Spinal cord (tissue), 10 donors: ENCODE measurements at places on chromosomes 2 and 18. TPM values are rescaled to one million over a fixed set of nuclear protein-coding genes. Genes with fewer than 3 reads are reported as not detected.

The FIGN gene
- polyA plus RNA-seq, result 7.4 TPM

The CYP27A1 gene
- polyA plus RNA-seq, result 18.5 TPM

The PREPL gene
- 243 TPM for polyA plus RNA-seq

The MRPS9 gene
- polyA plus RNA-seq, result 34.5 TPM

The REG3A gene
- polyA plus RNA-seq, result not detected

The LHCGR gene
- polyA plus RNA-seq, result 0.44 TPM

The TMEFF2 gene
- 75.5 TPM for polyA plus RNA-seq

The ADD2 gene
- 71.8 TPM for polyA plus RNA-seq

The GALNT3 gene
- 7.5 TPM for polyA plus RNA-seq

The SLC38A11 gene
- 2.2 TPM for polyA plus RNA-seq

The UPP2 gene
- 1.5 TPM for polyA plus RNA-seq

The KCTD1 gene
- 40.0 TPM for polyA plus RNA-seq

The CYTIP gene
- polyA plus RNA-seq, result 0.54 TPM

The DNAJC27 gene
- 12.9 TPM for polyA plus RNA-seq

The C2orf66 gene
- 1.4 TPM for polyA plus RNA-seq

The TSPYL6 gene
- 0.14 TPM for polyA plus RNA-seq

The PJVK gene
- polyA plus RNA-seq, result 11.6 TPM

The CYP27C1 gene
- 3.3 TPM for polyA plus RNA-seq

The TMBIM1 gene
- 21.6 TPM for polyA plus RNA-seq

The EVX2 gene
- polyA plus RNA-seq, result 0.74 TPM

The ABCG5 gene
- 0.44 TPM for polyA plus RNA-seq

The STARD6 gene
- 0.44 TPM for polyA plus RNA-seq

The FHOD3 gene
- 53.4 TPM for polyA plus RNA-seq

The DOK6 gene
- polyA plus RNA-seq, result 50.3 TPM

The GDF7 gene
- 1.4 TPM for polyA plus RNA-seq

The C2orf72 gene
- 67.6 TPM for polyA plus RNA-seq

The RAB6C gene
- 3.8 TPM for polyA plus RNA-seq

The CCDC178 gene
- 1.2 TPM for polyA plus RNA-seq

The BCL11A gene
- 58.0 TPM for polyA plus RNA-seq

The ASB18 gene
- polyA plus RNA-seq, result 0.84 TPM

The PROKR1 gene
- polyA plus RNA-seq, result 5.0 TPM

The UGT1A10 gene
- not detected for polyA plus RNA-seq

The SH3RF3 gene
- 10.4 TPM for polyA plus RNA-seq

The BOK gene
- 52.7 TPM for polyA plus RNA-seq

The RELCH gene
- 34.8 TPM for polyA plus RNA-seq

The STEAP3 gene
- polyA plus RNA-seq, result 3.2 TPM

The KCNS3 gene
- 28.5 TPM for polyA plus RNA-seq

The SH2D6 gene
- 2.1 TPM for polyA plus RNA-seq
